ENCODE measurements at places on chromosomes 5 and 9. TPM values are rescaled to one million over a fixed set of nuclear protein-coding genes. Genes with fewer than 3 reads are reported as not detected.
A peak's percentile ranks its signal among the peaks of the same experiment; 100 is the strongest.

GRCh38 chr9:69131682-69132081 is 42.4 kb upstream of the TJP2 start:
- H3K27ac ChIP-seq, result peak overlapping the region; percentile 86
- H3K27me3 ChIP-seq, result no peaks in the 10 kb centered on the region
- H3K4me1 ChIP-seq, result peaks cover 15% of the 10 kb centered on the region

DNA sequence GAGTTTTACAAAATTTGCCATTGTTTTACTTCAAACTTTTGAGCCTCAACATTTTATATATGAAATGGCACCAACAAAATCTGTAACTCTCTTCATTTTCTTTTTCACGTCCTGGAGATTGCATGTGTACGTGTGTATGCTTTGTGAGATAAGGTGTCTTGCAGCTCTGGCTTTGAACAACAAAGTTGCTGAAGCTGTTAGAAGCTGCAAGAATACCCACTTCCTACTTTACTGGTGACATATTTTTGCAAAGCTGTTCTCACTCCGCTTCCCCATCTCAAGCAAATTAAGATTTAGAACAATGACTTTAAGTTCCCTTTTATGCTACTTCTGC is 41.8 kb downstream of the FYB1 start:
- no peaks in the 10 kb centered on the region for H3K4me1 ChIP-seq
- H3K4me3 ChIP-seq, result no peak overlapping the region
- no peaks in the 10 kb centered on the region for H3K36me3 ChIP-seq
- no peak for DNase-seq

Gene SLC1A3
- 3.0 TPM for total RNA-seq

GRCh38 chr9:27276193-27277030 is 20.5 kb downstream of the EQTN start:
- no peaks in the 10 kb centered on the region for H3K27me3 ChIP-seq
- no peak overlapping the region for H3K27ac ChIP-seq
- no peaks in the 10 kb centered on the region for H3K4me1 ChIP-seq
- no peak for DNase-seq
- no peaks in the 10 kb centered on the region for H3K36me3 ChIP-seq
- no peak overlapping the region for H3K4me3 ChIP-seq

DNA sequence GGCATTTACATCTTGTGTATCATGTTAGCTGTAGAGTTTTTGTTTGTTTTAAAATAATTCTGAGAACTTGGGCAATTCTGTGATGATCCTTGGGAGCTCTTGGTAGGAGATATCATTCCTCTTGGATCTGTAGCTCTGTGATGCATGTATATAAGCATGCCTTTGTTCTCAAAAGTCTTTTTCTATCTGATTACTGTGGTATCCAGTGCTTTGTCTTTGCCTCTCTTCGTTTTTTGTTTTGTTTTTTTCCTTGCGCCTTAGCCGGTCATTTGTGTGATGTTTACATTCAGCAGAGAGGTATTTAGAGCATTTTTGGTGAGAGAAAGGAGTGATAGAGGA is 110.0 kb downstream of the PAM start:
- H3K36me3 ChIP-seq, result no peaks in the 10 kb centered on the region
- H3K27me3 ChIP-seq, result no peaks in the 10 kb centered on the region
- H3K4me3 ChIP-seq, result peak overlapping the region; percentile 71
- peak overlapping the region; percentile 96 for H3K27ac ChIP-seq
- DNase-seq, result no peak

Gene EPB41L4B
- not detected for total RNA-seq

GRCh38 chr9:136666372-136667213 is 3.9 kb downstream of the EGFL7 start:
- H3K27me3 ChIP-seq, result peaks cover 10% of the 10 kb centered on the region
- H3K4me3 ChIP-seq, result peak overlapping the region; percentile 45
- H3K36me3 ChIP-seq, result no peaks in the 10 kb centered on the region
- H3K27ac ChIP-seq, result no peak overlapping the region
- DNase-seq, result no peak

Gene GHR
- 6.4 TPM for total RNA-seq

DNA sequence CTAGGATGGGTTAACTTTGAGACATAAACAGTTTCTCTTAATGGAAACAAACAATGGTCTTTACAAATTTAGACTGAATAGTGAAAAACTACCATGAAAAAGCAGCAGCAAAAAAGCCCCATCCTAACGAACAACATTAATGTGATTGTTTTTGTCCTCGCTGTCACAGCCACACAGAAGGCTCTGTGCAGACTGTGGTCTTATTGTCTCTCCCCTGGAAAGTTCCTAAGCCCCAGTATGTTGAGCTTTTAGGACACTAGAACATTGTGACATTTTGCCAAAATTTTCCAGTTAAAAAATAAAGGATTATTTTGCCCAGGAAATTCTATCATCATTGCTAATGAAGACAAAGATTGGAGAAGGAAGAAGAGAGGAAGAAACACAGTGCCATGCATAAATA is 12.6 kb upstream of the SOWAHA start:
- H3K4me1 ChIP-seq, result no peaks in the 10 kb centered on the region
- H3K36me3 ChIP-seq, result no peaks in the 10 kb centered on the region
- no peak overlapping the region for H3K4me3 ChIP-seq
- H3K27ac ChIP-seq, result no peak overlapping the region
- DNase-seq, result no peak

GRCh38 chr5:153900703-153901395 is 137.9 kb downstream of the FAM114A2 start:
- H3K27me3 ChIP-seq, result no peaks in the 10 kb centered on the region
- H3K27ac ChIP-seq, result peak overlapping the region; percentile 74
- no peaks in the 10 kb centered on the region for H3K36me3 ChIP-seq
- peak; percentile 71 for DNase-seq
- peaks cover 36% of the 10 kb centered on the region for H3K4me1 ChIP-seq

Gene SETD9
- 16.8 TPM for total RNA-seq

DNA sequence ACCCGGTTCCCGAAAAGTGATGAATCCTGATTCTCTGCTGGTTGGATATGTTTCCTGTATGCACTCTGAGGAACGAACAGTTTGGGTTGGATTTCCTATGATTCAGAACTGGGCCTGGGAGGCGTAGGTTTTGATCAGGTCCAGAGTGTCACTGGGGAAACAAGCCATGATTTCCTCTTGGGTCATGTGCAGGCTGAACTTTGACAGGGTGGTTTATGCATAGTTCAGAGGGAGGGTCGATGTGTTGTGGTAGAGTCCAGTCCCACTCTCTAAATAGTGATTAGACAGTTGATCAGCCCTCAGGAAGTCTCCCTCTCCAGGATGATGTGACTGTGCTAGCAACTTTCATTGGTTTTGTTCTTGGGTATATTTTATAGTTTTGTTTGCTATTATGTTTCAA is 17.4 kb downstream of the ATG10 start:
- no peaks in the 10 kb centered on the region for H3K4me1 ChIP-seq
- DNase-seq, result no peak
- H3K4me3 ChIP-seq, result no peak overlapping the region
- peaks cover 12% of the 10 kb centered on the region for H3K36me3 ChIP-seq
- H3K27ac ChIP-seq, result no peak overlapping the region

Gene TAF11L10
- total RNA-seq, result not detected

- no peak overlapping the region for H3K4me3 ChIP-seq
- no peaks in the 10 kb centered on the region for H3K27me3 ChIP-seq
- DNase-seq, result no peak
Observed at GRCh38 chr5:122649080-122649479, 125.8 kb upstream of the SNX2 start.

GRCh38 chr5:67301285-67301903 is 104.8 kb upstream of the CD180 start:
- H3K4me1 ChIP-seq, result peaks cover 7% of the 10 kb centered on the region
- DNase-seq, result peak; percentile 94
- H3K36me3 ChIP-seq, result no peaks in the 10 kb centered on the region
- H3K27ac ChIP-seq, result peak overlapping the region; percentile 75
- no peaks in the 10 kb centered on the region for H3K27me3 ChIP-seq

Gene CCIN
- total RNA-seq, result not detected

Gene FOXD4L5
- total RNA-seq, result not detected

- no peak for DNase-seq
- H3K4me1 ChIP-seq, result peaks cover 2% of the 10 kb centered on the region
- H3K4me3 ChIP-seq, result no peak overlapping the region
- H3K27ac ChIP-seq, result no peak overlapping the region
- H3K36me3 ChIP-seq, result no peaks in the 10 kb centered on the region
- no peaks in the 10 kb centered on the region for H3K27me3 ChIP-seq
Observed at GRCh38 chr9:121445986-121446385, 53.7 kb downstream of the GGTA1 start.

DNA sequence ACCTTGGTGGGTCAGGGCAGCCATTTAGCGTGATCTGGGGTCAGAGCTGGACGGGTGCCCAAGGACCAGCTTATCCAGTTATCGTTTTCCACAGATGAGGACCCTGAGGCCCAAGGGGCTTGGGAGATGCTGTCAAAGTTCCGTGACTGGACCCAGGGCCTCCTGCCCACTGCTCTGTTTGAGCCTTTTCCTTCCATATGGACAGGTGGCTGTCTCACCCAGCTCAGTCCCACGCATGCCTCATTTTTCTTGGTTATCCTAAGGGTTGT is 56.5 kb downstream of the TRIP13 start:
- no peak for DNase-seq
- H3K36me3 ChIP-seq, result no peaks in the 10 kb centered on the region
- no peak overlapping the region for H3K4me3 ChIP-seq
- no peaks in the 10 kb centered on the region for H3K27me3 ChIP-seq
- no peak overlapping the region for H3K27ac ChIP-seq
- H3K4me1 ChIP-seq, result no peaks in the 10 kb centered on the region

Gene TAF1L
- total RNA-seq, result not detected

DNA sequence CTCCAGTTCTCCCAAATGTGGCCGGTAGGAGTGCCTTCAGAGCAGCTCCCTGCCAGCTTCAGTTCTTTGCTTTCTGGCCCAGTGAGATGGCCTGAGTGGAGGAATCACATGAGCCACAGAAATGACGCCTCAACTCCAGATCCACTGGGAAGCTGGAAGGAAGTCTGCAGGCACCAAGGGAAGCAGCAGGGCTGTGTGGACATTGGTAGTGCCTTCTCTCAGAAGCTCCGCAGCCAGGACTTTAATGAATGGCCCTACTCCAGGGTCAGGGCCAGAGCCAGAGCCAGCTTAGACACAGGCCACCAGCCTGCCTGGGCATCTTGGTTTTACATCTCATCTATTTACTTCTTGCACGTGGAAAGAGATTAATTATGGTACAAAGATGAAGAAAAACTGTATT is 12.0 kb upstream of the PSMB7 start:
- no peaks in the 10 kb centered on the region for H3K4me1 ChIP-seq
- H3K27me3 ChIP-seq, result no peaks in the 10 kb centered on the region
- DNase-seq, result no peak

DNA sequence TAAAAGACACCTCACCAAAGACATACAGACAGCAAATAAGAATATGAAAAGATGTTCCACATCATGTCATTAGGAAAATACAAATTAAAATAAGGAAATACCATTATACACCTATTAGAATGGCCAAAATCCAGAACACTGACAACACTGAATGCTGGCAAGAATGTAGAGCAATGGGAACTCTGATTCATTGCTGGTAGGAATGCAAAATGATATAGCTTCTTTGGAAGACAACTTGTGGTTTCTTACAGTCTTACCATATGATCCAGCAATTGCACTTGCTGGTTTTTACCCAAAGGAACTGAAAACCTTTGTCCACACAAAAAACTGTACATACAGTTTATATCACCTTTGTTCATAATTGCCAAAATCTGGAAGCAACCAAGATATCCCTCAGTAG is 6.5 kb downstream of the TMEM161B start:
- no peaks in the 10 kb centered on the region for H3K4me1 ChIP-seq

Data from ascending aorta (tissue), 2 donors.